ENCODE measurements at places on chromosomes 3 and 15.

- DNase-seq, result no peak
Observed at GRCh38 chr15:73608941-73609340, 24.2 kb downstream of the NPTN start.

GRCh38 chr15:100516643-100517512, 11.9 kb downstream of the CERS3 start:
- DNase-seq, result no peak

- no peak for DNase-seq
Observed at GRCh38 chr15:79007066-79007465, 62.2 kb upstream of the CTSH start.

GRCh38 chr15:62394079-62394478, 229.0 kb upstream of the C2CD4B start:
- DNase-seq, result no peak

DNA sequence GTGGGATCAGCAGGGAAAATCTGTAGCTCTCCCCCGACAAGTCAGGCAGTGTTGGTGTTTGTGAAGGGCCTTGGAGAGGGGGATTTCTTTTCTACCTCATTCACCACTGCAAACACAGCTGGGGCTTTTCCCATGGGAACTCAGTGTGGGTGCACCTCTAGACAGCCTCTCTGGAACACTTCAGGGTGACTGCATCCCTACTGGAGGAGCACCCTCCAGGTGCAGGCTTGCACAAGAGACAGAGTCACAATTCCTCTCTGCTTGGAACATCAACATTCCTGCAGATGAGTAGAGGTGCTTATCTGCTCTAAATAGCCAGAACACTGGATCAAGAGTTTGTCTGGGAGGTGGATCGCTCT, 72.7 kb upstream of the AKAP13 start:
- no peak for DNase-seq

DNA sequence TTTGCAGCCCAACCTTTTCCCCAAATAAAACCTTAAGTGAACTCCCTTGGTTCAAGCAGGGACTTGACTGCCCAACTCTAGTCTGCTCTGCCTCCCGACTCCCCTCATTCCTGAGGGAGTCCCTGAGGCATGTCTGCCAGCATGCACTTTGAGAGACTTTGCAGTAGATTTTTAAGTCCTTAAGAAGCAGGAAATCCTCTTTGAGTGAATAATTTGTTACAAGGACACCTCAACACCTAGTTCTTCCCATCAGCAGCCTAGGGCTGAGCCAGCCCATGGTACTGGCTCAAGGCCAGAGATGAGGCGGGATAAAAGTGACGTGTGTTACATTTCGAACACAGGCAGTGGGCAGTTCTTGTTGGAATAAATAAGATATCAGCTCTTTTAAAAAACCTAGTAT, 204.3 kb upstream of the SLC2A2 start:
- DNase-seq, result no peak

- DNase-seq, result no peak
Observed at GRCh38 chr3:154243353-154243752, 80.9 kb downstream of the DHX36 start.

GRCh38 chr15:73930371-73930770, 4.1 kb downstream of the LOXL1 start:
- no peak for DNase-seq

DNA sequence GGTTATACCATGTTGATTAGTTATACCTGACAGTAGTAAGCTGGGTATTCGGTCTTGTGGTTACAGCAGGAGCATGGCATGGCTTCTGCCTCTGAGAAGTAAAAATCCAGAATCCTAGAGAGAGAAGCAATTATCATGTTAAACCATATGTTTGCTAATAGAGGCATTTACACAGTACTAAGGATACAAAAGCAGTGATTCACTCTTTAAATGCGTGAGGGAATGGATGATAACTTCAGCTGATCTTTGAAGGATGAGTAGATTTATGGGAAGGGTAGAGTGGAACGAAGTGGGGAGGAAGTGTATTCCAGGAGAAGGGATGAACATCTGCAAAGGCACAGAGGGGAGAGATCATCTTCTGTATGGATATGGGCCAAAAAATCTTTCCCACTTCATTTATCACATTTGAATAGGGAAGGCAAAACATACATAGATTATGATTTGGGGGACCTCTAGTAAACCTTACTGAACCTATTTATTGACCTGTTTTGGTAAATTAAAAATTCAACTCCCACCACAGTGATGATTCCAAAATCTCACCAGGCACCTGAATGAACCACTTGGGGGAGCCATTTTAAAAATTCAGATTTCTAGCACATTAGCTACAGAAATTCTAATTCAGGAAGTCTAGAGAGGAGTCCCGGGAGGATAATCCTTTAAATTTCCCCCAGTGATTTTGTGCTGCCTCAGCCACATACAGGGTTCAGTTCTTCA, 35.1 kb downstream of the IGSF10 start:
- DNase-seq, result no peak

DNA sequence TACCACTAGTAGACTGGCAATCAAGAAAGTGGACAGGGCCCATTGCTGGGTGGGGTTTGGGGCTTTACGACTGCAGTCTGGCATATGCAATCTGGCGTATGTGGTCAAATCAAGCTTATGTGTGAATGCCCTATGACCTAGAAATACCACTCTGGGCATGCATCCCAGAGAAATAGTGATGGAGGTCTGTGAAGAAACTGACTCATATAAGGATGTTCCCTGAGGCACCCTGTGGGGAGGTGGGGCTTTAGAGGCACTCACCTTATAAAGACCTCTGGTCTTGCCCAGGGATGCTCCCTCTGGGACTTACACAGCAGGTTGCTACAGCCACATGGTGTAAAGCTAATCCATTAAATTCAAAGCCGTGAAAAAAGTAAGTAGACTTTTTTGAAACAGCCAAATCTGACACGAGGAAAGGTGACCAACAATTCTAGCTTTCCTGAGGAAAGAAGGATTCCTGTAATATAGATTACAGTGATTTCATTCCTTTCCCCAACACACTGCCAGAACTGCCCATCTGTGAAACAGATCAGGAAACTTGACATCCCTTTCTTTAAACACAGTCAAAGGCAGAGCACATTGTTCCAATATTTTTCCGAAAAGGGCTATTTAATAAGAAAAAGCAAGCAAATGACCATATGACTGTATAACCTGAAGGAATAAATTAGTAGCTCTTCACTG, 13.6 kb downstream of the RARRES1 start:
- no peak for DNase-seq

GRCh38 chr3:150636258-150636657, 33.1 kb downstream of the SELENOT start:
- DNase-seq, result no peak

DNA sequence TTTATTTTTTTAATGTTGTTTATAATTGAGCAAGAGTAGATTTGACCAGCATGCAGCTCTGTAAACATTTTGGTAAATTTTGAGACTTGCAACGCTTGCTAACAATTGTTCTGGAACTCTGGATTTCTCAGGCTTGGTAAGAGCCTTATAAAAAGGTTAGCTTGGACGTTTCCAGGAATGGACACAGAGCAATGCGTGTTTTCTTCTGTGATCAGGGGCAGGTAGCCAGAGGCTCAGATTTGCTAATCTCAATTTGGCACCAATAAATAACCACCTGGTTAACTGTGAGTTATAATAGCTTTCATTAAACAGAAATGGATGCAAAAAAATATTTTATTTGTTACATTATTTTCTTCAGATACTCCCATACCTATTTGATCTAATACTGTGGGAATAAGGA, 39.8 kb downstream of the CADM2 start:
- DNase-seq, result no peak

- DNase-seq, result no peak
Observed at GRCh38 chr3:123081718-123082369, 15.0 kb downstream of the PDIA5 start.

DNA sequence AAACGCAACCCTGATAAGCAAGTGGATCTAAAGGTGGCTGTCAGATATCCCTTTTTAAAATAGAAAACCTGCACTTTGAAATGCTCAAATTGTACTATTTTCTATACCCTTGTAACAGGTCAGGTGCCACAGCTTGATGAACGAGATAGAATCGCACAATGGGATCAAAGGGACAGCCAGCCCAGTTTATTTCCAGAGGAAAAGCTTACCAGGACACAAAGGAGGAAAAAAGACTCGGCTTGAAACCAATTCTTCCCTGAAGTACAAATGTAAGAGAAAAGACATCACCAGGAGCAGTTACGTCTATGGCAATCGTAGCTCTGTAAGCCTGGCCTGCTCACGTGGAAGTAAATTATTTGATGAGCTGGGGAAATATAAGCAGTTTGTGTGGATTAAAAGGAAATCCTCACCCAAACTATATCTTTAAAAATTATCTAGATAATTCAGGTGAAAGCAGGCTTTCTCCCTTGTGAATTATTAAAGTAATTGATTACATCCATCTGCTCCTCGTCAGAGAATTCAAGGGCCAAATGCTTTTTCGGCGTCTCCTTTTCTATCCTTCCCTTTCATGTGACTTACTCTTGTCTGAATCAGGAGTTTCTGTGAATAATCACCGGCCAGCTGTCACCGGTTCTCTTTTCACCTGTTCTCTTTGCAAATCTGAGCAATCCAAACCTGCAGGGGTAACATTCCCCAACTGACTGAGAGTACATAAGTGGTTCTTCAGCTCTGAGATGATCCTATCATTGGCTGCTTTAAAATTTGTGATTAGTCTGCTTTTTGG, 339.2 kb upstream of the ONECUT1 start:
- no peak for DNase-seq

- no peak for DNase-seq
Observed at GRCh38 chr15:69167218-69167846, 6.9 kb downstream of the GLCE start.

DNA sequence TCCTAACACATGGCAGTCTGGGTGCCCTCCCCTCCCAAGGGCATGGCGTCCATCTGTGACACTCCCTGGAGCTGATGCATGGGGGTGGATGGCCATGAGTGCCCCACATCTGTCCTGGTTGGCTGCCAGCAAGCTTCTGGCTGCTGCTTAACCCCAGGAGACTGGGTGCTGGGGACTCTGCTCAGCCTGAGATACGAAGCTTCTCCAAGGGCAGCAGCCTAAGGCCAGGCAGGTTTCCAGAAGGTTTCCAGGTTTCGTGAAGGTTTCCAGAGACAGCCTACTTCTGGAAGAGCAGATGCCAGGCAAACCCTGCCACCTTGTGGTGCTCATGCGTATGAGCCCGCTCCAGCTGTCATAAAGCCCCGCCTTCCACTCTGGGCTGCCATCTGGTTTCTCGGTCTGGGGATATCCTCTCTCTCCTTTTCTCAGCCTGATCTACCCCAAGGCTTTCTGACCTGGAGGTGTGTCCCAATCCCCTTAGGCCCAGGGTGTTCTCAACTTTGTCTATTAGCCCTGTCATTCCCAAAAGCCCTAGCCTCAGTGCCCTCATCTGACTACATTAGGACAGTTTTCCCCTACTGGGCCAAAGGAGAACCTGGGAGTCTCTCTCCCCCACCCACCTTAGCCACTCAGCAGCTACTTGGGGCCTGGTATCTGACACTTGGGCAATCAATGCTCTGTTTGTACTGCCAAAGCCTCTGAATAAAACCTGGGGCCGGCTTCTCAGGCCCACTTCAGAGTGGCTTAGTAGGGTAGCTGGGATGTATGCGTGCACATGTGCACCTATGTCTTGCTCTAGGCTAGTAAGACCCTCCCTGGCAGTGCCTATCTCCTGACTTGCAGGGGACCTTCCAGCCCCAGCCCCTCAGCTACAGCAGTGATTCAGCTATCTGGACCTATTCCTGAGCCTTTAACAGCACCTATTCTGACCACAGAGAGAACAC, 12.0 kb downstream of the MRPL46 start:
- peak; percentile 17 for DNase-seq

GRCh38 chr3:127221446-127222035, 28.6 kb downstream of the PRR23E start:
- DNase-seq, result no peak
